Sciatic nerve (tissue), 2 donors: ENCODE measurements at places on chromosomes 5 and 9. TPM values are rescaled to one million over a fixed set of nuclear protein-coding genes. Genes with fewer than 3 reads are reported as not detected.

SCAI gene
- total RNA-seq: 13.7 TPM

DNA sequence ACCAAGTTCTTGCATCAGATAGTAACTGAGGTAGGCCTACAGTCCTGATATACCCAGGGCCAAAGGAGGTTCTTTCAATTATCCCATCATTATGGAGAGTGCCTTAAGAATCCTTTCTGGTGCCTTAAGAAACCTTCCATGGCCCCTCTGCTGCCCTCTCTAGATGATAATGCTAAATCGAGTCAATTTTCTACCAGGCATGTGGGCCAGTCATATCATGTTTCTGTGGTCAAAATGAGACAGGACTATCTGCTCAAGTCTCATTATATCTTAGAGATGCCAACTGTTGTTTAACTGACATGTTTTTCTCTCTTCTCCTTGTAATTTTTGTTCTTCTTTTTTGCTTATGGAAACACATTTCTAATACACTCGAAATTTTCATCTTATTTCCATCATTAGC is 127.6 kb downstream of the EDIL3 start:
- no peak for DNase-seq

GRCh38 chr5:42908086-42908485 is 96.4 kb upstream of the SELENOP start:
- DNase-seq: no peak

GLDC gene
- 35.6 TPM for total RNA-seq
